Activated naive CD8-positive, alpha-beta T cell treated with anti-CD3 and anti-CD28 coated beads, Interleukin-2, amount 10 ng/mL, durations not matched to agents 7 days and 5 days (primary cell): ENCODE measurements at places on chromosomes 5 and 9. TPM values are rescaled to one million over a fixed set of nuclear protein-coding genes. Genes with fewer than 3 reads are reported as not detected.

KIF24 gene
- 7.5 TPM for total RNA-seq

MARVELD2 gene
- 0.43 TPM for total RNA-seq

GRCh38 chr5:89313804-89314588 lies 431.0 kb upstream of the MEF2C start:
- no peak overlapping the region for H3K27ac ChIP-seq
- H3K36me3 ChIP-seq: no peaks in the 10 kb centered on the region
- no peaks in the 10 kb centered on the region for H3K27me3 ChIP-seq
- H3K4me3 ChIP-seq: no peak overlapping the region
- DNase-seq: no peak

DNA sequence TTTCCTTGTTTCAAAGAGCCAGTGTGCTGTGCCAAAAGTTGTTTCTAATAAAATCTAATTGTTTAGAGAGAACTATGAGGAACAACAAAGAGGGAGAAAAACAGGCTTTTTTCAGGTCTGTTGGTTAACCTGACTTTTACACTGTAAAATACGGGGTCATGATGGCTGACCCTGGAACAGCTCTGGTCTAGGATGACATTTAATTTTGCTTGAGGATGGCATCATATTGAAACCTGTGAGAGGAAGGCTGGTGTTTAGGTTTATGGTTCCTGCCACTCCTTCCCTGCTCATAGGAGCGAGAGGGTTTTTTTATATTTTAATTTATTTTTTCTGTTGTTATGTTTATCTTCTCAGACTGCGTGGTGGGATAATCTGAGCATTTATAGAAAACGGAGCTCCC lies 327.6 kb downstream of the KDM4C start:
- peaks cover 3% of the 10 kb centered on the region for H3K4me1 ChIP-seq
- H3K4me3 ChIP-seq: no peak overlapping the region
- DNase-seq: no peak
- peaks cover 10% of the 10 kb centered on the region for H3K36me3 ChIP-seq
- no peak overlapping the region for H3K27ac ChIP-seq

DNA sequence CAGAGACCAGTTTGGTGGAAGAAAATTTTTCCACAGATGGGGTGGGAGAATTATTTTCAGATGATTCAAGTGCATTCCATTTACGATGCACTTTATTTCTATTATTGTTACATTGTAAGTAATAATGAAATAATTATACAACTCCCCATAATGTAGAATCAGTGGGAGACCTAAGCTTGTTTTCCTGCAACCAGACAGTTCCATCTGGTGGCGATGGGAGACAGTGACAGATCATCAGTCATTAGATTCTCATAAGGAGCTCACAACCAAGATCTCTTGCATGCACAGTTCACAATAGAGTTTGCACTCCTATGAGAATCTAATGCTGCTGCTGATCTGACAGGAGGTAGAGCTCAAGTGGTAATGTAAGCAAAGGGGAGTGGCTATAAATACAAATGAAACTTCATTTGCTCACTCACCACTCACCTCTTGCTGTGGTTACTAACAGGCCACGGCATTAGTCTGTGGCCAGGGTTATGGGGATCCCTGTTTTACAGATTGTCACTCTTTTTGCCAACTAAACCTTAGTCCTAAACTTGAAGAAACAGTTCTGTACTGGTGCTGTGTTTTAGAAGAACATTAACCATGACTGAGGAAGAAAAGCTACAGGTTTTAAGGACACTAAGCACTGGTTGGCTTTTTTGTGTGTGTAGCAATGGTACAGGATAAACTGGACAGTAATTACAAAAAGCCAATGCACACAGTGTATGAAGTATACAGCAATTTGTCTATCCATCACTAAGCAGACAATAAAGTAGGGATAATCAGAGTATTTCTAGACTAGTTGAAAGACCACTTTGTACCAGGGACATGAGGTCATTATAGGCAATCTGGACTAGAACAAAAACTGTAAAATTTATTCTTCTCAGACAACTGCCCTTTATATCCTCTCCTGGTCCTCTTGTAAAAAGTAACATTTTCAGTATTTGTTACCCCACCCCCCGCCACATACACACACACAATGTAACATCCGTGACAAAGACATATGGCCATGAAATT lies 9.9 kb downstream of the TMEM232 start:
- H3K36me3 ChIP-seq: no peaks in the 10 kb centered on the region
- DNase-seq: no peak
- H3K27ac ChIP-seq: no peak overlapping the region
- H3K27me3 ChIP-seq: peaks cover 6% of the 10 kb centered on the region
- no peaks in the 10 kb centered on the region for H3K4me1 ChIP-seq
- H3K4me3 ChIP-seq: no peak overlapping the region

DNA sequence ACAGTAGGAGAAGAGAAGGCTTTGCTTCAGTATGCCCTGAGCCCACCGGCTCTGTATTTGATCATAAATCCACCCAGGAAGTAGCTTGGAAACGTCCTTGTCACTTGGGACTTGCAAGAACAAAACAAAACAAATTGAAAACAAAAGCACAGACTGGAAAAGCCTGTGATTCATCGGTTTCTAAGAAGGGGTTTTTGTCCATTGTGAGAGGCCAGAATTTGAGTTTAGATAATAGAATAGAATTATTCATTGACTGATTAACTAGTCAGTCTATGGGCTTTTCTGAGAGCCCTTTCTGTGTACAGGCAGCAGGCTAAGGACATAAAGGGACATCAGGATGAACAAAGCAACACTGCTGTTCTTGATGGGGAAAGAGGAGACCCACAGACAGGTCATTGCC lies 424.8 kb downstream of the IRX1 start:
- H3K4me1 ChIP-seq: no peaks in the 10 kb centered on the region
- no peaks in the 10 kb centered on the region for H3K36me3 ChIP-seq
- H3K27ac ChIP-seq: no peak overlapping the region
- no peaks in the 10 kb centered on the region for H3K27me3 ChIP-seq
- no peak overlapping the region for H3K4me3 ChIP-seq
- DNase-seq: no peak

- DNase-seq: no peak
- no peak overlapping the region for H3K27ac ChIP-seq
- H3K4me3 ChIP-seq: no peak overlapping the region
- no peaks in the 10 kb centered on the region for H3K4me1 ChIP-seq
Observed at GRCh38 chr5:84215521-84215920, 169.2 kb downstream of the EDIL3 start.

- H3K4me1 ChIP-seq: no peaks in the 10 kb centered on the region
- H3K27ac ChIP-seq: no peak overlapping the region
- H3K36me3 ChIP-seq: no peaks in the 10 kb centered on the region
- DNase-seq: no peak
Observed at GRCh38 chr5:109252731-109253130, 157.0 kb downstream of the PJA2 start.

DNA sequence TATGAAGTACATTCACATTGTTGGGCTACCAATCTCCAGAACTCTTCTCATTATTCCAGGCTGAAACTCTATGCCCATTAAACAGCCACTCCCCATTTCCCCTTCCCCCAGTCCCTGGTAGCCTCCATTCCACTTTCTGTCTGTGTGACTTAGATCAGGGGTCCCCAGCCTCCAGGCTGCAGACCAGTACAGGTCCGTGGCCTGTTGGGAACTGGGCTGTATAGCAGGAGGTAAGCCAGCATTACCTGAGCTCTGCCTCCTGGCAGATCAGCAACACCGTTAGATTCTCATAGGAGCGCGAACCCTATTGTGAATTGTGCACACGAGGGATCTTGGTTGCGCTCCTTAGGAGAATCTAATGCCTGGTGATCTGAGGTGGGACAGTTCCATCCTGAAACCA lies 23.1 kb downstream of the ZNF618 start:
- H3K4me3 ChIP-seq: no peak overlapping the region
- no peaks in the 10 kb centered on the region for H3K36me3 ChIP-seq
- peaks cover 25% of the 10 kb centered on the region for H3K27me3 ChIP-seq
- H3K4me1 ChIP-seq: no peaks in the 10 kb centered on the region
- no peak for DNase-seq
- no peak overlapping the region for H3K27ac ChIP-seq

DNA sequence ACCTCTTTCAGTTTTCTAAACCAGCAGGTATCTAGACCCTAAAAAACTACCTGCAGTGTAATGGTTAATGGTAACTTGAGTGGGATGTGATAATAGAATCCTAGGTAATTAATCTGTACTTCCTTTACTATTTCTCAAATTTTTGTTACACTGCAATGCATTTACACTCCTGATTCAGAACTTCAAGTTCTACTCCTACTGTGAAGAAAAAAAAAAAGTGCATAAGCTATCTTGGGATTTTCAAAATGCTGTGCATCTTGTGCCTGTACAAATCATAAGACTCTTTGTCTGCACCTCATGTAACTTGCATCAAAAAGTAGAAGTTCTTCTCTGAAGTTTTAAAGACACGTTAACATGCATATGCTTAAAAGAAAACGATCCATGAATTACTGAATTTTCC lies 554.1 kb downstream of the CETN3 start:
- no peaks in the 10 kb centered on the region for H3K36me3 ChIP-seq
- H3K27ac ChIP-seq: no peak overlapping the region
- no peak for DNase-seq
- no peak overlapping the region for H3K4me3 ChIP-seq
